ENCODE measurements at places on chromosomes 2 and 18.

DNA sequence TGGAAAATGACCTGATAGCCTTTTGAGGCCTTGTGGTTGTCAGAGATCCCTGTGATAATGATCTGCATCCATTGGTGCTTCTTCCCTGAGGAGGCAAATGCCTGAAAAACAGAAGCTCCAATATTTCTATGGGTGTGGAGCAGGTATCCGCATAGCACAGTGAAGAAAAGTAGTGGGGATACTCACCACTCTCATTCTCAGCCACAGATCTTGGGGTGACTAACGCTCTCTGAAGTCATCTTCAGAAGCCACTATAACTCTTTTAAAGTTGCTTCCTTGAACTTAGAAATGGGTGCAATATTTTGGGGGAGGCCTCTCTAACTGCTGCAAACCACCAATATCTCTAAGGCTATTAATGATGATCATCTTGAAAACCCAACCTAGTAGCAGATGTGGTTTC is 46.2 kb downstream of the ARHGAP15 start:
- DNase-seq, result no peak

DNA sequence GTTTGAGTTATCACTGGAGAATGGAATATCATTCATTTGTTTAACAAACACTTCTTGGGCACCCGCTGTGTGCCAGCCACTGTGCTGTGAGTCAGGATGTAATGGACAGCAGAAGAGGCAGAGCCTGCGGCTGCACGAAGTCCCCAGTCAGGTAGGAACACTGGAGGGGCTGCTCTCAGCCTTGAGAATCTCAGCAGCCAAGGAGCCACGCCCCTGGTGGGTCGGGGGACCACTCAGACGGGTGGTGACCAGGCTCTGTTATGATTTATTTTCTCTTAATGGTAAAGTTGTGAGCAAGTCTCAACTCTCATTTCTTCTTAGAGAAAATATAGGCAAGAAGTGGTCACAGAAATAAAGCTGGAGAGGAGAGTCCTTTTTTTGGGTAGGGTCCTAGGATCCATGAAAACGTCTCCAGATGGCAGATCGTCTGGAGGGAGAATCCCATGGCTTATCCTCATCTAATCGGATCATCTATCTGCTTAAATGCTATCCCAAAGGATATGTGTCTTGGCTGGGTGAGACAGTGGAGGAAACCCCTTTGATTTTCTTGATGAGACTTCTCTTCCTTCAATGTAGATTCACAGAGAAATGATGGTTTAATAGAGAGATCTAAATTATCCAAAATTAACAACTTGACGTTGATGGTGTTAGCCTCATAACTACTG is 129.1 kb upstream of the LGALSL start:
- DNase-seq, result no peak

- DNase-seq, result no peak
These were observed 1.2 kb downstream of the GATA6 start for GRCh38 chr18:22170421-22171257.

DNA sequence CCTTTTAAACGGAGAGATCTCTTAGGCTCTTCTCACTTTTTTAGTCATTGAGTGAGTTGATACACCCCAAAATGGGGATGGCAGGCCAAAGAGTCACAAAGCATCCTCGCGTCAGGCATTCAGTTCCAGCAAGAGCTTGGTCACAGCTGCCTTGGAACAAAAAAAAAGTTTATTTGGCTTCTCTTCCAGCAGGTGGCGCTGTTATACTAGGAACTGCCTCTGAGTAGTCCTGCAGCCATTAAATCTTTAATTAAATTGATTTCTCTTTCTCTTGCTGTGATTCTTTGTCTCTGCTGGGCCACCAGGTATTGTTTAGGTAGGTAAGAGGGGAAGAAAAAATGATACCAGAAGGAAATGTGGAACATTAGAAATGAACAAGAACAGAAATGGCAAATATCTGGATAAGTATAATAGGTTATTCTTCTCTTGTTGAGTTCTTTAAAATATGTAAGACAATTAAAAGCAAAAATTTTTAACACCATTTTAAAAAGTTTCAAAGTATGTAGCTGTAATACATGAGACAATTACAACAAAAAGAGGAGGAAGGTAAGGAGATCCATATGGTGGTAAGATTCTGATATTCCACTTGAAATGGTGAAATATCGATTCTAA is 175.1 kb downstream of the GALNT1 start:
- DNase-seq, result no peak

DNA sequence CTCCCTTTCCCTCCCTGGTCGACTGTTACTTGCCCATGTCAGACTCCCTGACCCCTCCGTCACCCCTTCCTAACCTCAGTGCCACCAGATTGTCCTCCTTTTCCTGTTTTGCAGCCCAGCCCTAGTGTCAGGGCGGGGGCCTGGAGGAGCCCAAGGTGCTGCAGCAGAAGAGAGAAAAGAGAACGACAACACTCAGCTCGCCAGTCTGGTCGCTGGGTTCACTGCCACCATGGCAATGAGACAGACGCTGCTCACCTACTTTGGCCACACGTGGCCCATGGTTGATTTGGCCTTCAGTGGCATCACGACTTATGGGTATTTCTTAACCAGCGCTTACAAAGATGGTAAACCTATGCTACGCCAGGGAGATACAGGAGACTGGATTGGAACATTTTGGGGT is 108.4 kb upstream of the RMDN2 start:
- DNase-seq, result no peak

Data from esophagus squamous epithelium (tissue), 5 donors.